ENCODE measurements at places on chromosomes 3 and 15.

GRCh38 chr15:39075756-39076341 is 505.0 kb upstream of the THBS1 start:
- DNase-seq: no peak

DNA sequence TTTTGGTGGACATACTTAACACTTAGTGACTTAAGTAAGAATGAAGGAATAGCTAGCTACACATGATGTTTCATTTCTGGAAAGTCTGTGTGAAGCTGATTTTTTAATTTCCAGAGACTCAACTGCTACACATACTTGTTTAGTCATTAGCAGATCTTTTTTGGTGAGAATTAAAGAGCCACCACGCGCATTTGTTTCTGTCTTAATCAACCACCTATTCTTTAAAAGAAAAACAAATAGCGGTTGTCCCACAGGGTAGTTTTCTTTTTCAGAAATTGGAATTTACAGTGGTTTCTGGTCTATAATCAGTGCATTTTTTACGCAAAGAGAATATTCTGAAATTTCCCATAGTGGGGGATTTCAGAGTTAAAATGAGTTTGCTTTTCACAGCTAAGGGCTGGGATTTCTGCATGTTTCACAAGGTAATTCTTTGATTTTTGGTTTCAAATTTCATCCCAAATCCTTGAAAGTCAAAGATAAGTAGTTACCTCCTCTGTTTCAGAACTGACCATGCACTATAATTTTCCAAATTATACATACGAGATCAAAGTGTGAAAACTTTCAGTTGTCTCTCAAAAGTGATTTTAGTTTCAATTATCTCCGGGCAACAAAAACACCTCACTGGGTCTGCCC is 631.0 kb upstream of the GRM7 start:
- DNase-seq: no peak

- no peak for DNase-seq
Observed at GRCh38 chr15:54347082-54347827, 369.0 kb downstream of the UNC13C start.

DNA sequence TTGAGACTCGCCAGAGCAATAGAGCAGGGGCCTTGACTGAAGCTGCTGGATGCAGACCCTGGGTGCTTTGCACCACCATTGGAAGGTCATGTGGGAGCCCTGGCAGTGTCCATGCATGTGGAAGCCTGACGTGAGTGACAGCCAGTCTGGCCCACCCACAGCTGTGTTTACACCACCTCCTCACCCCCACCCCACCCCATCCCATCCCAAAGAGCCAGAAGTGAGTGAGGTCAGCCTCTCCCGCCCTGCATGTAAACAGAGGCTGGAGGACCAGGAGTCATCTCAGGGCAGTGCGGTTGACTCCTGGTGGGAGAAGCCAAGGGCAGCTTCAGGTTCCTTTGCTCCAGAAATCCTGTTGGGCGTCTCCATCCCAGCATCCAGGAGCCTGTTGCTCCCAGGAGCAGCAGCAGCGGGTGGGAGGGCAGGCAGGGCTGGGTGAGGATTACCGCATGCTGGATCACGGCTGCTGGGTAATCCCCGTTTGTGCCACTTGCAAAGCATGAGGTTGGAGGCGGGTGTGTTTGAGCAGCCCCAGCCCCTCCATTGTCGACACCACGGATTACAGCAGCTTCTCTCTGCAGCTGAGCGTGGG is 44.6 kb downstream of the CORO2B start:
- no peak for DNase-seq

GRCh38 chr3:145272684-145273083 is 888.3 kb downstream of the PLOD2 start:
- DNase-seq: no peak

DNA sequence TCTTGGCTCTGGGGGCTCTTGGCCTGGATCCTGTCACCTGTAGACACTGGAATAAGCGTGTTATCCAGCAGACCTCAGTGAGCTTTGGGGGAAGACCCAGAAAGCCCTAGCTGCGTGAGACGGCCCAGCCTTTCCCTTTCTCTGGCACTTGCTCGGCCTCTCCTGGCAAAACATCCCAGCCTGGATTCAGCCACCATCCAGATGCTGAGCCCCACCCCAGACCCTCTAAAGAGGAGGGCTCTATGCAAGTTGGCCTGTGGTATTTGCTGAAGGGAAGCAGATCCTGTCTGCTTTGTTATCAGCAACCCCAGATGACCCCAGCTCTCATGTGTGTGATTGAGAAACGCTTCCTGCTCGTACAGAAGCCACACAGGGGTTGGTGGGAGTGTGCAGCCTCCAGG is 267.2 kb downstream of the FAM43A start:
- no peak for DNase-seq

GRCh38 chr15:33866101-33866737 is 102.1 kb upstream of the CHRM5 start:
- DNase-seq: no peak

DNA sequence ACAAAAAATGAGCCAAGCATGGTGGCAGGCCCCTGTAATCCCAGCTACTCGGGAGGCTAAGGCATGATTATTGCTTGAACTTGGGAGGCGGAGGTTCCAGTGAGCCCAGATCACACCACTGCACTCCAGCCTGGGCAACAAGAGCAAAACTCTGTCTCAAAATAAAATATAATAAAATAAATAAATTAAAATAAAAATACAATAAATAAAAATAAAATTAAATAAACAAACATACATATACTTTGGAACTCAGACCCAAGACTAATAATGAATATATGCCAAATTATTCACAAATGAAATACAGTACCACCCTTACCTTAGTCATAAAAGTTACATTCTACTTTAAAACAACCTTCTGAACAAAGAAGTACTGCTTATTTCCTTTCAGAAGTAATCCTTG is 81.8 kb downstream of the SCAPER start:
- DNase-seq: no peak

GRCh38 chr3:40680685-40681657 is 156.2 kb downstream of the ZNF621 start:
- DNase-seq: no peak

- DNase-seq: no peak
Observed at GRCh38 chr3:171200750-171201088, 174.2 kb upstream of the SLC2A2 start.

- DNase-seq: no peak
Observed at GRCh38 chr3:53258600-53259426, 3.0 kb upstream of the TKT start.

DNA sequence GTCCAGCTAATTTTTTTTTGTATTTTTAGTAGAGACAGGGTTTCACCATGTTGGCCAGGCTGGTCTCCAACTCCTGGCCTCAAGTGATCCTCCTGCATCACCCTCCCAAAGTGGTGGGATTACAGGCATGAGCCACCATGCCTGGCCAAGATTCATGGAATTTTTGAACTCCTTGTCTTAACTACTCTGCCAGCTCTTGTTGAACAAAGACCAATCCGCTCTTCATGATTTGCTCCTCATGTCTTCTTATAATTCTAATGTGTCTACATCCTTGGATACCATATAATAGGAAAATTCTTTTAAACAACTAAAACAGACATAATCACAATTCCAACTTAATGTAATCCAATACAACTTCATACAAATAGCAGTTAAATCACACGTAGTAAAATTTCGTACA is 21.3 kb downstream of the UBA5 start:
- no peak for DNase-seq

- no peak for DNase-seq
Observed at GRCh38 chr3:188853856-188854771, 317.7 kb upstream of the TPRG1 start.

DNA sequence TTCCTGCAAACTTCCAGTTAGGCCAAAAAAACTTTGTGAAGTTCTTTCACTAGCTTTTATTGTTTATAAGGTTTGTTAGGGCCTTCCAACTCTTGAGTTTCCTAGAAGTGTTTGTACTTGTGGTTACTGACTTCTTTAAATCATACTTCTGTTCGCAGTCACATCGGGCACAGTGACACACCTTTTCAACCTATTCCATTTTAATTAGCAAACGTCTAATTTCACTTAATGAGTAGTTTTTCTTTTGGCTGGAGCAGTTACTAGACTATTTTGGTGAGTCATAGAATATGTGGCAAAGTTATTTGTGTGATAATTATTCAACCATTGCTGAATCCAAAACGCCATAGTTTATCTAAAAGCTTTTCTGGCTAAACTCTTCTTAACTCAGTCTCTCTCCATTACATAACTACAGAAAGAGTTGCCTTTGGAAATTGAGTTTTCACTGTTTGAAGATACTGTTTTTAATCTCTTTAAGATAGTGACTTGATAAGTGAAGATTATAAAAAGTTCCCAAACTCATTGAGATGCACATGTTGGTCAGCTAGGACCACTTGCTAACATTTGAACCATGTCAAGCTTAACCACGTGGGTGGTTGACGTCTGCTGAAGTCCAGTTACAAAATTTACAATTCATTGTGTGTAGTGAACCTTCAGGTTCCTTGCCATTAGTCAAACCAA is 21.5 kb downstream of the CNOT10 start:
- DNase-seq: no peak

GRCh38 chr3:134309987-134310700 is 59.5 kb upstream of the RYK start:
- no peak for DNase-seq

DNA sequence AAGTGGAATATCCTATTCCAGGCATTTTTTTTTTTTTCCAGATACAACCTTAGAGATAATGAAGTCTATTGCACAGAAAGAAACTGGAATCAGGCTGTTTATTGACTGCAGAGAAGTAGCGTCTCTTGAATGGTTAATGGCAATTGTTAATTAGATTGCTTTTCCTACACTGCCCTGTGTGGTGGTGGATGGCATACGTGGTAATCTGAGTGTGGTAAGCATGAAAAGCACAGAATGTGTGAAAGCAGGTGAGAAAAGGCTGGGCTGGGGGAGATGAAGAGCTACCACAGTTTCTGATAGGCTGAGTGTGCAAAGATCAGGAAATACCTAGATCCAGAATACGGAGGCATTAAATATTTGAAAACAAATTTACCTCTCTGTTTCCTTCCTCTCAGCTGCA is 486.3 kb upstream of the TBL1XR1 start:
- DNase-seq: no peak

- DNase-seq: no peak
Observed at GRCh38 chr15:93127286-93127685, 38.3 kb upstream of the RGMA start.

- no peak for DNase-seq
Observed at GRCh38 chr15:44038755-44039191, 156.3 kb downstream of the FRMD5 start.

DNA sequence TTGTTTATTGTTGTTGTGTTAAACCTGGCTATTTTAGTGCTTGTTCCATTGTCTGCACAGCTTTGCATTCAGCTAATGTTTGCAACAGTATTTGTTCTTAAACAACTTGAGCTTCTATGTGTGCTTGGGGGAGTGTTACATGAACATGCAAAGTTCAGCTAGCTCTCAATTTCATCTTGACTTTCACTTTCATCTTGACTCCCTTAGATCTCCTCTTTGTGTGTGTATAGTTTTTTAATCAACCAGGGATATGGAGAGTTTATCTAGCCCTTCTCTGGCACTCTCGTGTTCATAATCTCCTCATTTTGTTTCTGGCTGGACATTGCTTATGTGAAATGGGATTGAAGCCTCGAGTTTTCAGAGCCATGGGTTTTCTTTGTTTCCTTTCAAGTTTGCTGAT is 212.4 kb upstream of the ZBTB20 start:
- no peak for DNase-seq

GRCh38 chr15:79028411-79028964 is 62.1 kb downstream of the RASGRF1 start:
- no peak for DNase-seq

GRCh38 chr15:68775236-68775577 is 45.5 kb downstream of the ANP32A start:
- no peak for DNase-seq

GRCh38 chr15:86916671-86917360 is 837.1 kb downstream of the AGBL1 start:
- DNase-seq: no peak

DNA sequence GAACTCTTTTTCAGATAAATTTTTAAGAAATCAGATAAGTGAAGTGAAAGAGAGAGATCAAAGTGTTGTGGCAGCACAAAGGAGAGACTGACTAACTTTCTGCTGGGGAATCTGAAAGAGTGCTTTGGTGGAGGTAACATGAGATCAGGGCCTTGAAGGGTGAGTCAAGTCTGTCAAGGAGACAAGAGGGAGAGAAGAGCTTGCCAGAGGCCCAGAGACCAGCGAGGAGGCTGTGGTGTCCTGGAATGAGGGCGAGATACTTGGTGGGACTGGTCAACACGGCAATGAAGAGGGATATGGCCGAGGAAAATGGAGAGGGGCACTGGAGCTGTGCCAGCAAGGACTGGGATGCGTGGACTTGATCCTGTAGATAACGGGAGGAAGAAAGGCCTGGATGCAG is 4.6 kb downstream of the TADA3 start:
- DNase-seq: no peak

DNA sequence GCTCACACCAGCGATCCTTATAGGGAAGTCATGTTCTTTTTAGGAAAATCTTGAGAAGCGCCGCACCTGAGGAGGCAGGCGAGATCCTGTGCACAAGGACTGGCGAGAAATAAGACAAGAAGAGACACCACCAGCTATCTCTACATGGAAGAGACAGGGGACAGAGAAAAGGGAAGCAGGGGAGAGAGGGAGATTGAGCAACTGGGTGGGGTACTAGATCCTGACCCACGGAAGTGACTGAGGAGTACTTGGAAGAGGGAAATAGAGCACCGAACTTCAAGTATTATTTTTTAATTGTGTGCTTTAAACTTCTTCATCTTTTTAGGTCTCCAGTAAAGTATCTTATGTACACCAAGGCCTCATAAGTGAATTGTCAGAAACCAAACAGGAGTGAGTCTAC is 742.0 kb upstream of the LMCD1 start:
- DNase-seq: no peak

DNA sequence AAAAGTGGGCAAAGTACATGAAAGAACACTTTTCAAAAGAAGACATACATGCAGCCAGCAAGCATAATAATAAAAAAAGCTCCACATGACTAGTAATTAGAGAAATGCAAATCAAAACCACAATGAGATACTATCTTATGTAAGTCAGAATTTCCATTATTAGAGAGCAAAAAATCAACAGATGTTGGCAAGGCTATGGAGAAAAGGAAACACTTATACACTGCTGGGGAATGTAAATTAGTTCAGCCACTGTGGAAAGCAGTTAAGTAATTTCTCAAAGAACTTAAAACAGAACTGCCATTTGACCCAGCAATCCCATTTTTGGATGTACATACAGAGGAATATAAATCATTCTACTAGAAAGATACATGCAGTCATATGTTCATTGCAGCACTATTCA is 360.7 kb downstream of the NSUN3 start:
- DNase-seq: no peak

- DNase-seq: no peak
Observed at GRCh38 chr3:50147447-50147846, 7.7 kb upstream of the SEMA3F start.

- no peak for DNase-seq
Observed at GRCh38 chr3:124483915-124484470, 246.3 kb upstream of the UMPS start.

Measured in stimulated activated CD8-positive, alpha-beta memory T cell treated with anti-CD3 and anti-CD28 coated beads, Interleukin-7, amount 100 ng/mL, for 1 hour (primary cell).